ENCODE measurements at places on chromosomes 1 and 21.

GRCh38 chr1:41715441-41716095 lies 203.2 kb downstream of the HIVEP3 start:
- DNase-seq, result no peak

DNA sequence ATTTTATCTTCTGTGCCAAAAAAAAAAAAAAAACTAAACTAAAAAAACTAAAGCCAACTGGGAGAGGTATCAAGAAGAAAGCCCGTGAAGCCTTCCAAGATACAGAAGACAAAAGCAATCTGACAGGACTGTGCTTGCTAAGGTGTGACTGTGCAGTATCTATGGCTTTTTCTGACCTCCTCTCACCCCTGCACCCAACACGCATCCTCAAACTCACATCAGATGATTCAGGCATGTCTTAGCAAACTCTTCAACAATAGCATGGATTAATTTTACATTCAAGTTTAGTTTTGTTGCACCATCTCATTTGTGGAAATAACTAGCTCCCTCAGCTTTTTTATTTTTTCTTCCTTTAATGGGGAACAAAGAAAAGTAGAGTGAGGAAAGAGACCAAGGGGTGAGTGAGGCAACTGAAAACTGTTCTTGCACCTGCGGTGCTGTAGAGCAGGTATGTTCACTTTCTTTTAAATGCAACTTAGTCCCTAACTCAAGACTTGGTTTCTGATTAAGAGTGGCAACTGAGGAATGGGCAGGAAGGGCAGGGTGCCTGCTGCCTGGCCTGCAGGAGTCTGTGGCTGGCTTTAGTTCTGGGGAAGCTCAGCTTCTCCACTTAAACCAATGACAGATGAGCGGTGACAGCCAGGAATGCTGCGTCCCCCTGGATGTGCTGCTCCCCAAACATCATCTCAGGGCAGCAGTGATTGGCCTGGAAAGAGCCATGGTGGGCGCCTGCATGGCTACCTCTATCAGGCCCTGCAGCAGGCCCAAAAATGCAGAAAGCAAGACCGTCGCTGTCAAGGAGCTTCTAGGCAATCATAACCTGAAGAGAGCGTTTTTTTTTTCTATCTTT lies 71.3 kb upstream of the LRRC8B start:
- DNase-seq, result no peak

DNA sequence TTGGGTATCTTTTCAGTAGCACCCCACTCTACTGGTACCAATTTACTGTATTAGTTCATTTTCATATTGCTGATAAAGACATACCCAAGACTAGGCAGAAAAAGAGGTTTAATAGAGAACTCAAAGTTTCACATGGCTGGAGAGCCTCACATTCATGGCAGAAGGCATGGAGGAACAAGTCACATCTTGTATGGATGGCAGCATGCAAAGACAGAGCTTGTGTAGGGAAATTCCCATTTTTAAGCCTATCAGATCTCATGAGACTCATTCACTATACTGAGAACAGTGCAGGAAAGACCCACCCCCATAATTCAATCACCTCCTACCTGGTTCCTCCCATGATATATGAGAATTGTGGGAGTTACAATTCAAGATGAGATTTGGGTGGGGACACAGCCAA lies 878.6 kb upstream of the ADGRL4 start:
- DNase-seq, result no peak

DNA sequence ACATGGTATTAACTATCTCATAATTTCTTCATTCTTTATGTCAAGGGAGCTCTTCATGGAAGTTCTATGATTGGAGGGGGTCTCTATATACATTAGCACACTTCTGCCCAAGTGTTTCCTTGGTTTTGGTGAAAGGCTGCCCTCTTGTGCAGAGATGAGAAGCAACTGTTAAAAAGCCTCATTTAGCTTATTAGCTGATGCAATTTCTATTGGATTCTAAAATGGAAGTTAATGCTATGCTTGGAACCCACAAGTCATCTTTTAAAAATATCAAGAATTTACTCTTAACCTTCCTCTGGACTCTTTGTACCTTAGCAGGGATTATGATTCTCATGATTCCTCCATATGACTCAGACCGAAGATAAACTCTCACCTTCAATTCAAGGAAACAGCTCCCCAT lies 328.9 kb downstream of the PTBP2 start:
- no peak for DNase-seq

DNA sequence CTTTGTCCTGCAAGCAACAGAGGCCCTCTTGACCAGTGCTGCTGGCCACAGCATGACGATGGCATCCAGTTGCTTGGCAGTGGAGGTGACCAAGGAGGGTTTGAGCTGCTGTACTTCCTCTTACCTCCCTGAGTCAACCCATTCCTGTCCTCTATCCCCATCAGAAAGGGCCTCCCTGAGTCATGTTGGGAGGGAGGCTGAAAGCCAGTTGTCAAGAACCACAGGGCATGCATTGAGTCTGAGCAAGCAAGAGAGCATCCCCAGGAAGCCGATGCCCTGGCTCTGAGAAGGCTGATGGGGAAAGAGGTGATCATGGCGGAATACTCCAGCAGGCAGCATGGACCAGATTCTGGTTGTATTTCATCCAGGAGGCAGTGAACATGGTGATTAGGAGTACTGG lies 69.6 kb downstream of the LACTBL1 start:
- DNase-seq, result no peak

GRCh38 chr21:41521489-41522027 lies 13.6 kb upstream of the TMPRSS2 start:
- no peak for DNase-seq

- no peak for DNase-seq
Measured at GRCh38 chr1:183163316-183163715, 22.7 kb upstream of the LAMC2 start.

DNA sequence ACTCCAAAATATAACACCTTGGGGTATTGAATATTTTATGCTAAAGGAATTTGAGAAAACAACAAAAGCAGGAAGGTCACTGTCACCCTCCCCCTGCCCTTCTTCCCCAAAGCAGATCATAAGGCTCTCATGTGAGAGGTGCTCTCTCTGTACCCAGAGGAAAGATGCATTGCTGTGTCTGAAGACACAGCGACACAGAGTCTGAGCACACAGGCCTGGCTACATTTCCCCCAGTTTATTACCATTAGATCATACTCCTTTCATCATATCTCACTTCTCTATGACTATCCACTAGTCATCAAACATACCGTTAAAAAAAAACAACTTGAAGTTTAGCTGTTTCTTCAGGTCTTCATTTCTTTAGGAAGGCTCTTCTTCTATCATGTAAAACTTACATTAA lies 127.1 kb downstream of the PPIAL4G start:
- DNase-seq, result no peak

GRCh38 chr1:26853156-26853555 lies 9.8 kb upstream of the SFN start:
- peak; percentile 66 for DNase-seq

DNA sequence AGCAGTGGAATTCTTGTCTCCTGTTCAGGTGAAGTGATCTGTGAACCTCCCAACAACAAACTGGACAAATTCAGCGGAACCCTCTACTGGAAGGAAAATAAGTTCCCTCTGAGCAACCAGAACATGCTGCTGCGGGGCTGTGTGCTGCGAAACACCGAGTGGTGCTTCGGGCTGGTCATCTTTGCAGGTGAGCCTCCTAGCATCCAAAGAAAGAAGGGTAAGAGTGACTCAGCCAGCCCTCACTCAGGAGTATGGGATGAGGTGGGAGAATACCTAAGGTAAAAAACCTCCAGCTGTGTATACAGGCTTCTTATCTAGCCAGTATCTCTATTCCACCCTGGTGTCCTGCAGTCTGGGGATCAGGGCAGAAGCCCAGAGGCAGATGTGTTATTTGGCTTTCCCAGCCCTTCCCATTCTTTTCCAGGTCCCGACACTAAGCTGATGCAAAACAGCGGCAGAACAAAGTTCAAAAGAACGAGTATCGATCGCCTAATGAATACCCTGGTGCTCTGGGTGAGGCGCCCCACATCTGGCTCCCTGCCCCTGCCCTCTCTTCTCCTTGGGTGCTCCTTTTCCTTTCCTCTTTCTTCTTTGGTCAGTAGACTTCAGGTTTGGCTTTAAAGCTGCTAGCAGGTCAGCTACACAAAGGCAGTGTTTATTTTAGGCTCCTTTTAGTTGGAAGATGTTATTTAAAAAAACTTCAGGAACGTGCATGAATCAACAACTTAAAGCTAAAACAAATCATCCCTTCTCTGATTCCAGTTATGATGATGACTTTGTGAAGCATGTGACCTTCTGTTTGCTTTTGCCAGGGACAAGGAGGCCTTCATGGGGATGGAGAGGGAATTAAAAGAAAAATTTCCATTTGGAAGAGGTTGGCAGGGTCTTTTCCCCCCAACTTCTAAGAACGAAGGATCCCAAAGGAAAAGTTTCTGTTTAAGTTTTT lies 9.0 kb downstream of the ATP8B2 start:
- DNase-seq, result no peak

- DNase-seq, result no peak
Measured at GRCh38 chr1:110874324-110875215, 1.6 kb downstream of the CD53 start.

DNA sequence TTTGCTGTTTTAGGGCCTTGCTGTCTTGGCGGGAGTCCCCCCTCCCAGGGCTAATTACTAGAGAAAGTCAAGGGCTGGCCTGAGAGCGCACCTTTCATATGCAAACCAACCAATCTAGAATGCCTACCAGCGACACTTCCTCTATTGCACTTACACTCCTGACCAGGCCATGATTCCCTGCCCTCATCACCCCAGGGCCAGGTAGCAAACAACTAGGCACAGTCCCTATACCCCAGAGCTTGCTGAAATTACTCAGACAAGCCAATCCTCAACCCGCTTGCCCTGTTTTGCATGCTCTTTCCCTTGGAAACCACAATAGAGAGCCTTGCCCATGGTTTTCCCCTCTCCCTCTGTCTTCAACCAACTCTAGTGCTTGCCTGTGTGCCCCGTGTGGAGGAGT lies 70.3 kb downstream of the URB2 start:
- no peak for DNase-seq

DNA sequence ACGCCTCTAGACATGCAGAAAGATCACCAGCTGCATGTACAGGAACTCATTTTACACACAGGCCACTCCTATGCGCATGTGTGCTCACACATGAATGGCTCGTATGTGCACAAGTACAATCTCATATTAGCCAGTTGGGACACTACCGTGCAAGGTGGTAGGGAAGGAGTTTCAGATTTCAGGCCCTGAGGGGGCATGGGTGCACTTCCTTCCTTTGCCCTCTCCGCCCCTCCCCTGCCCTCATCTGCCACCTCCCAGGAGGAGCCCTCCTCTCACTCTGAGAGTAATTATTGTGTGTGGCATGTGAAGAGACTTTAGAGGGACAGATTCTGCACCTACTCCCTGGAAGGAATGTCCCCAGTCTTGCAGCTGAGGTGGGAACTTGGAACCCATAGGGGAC lies 14.8 kb downstream of the EDN2 start:
- DNase-seq, result no peak

DNA sequence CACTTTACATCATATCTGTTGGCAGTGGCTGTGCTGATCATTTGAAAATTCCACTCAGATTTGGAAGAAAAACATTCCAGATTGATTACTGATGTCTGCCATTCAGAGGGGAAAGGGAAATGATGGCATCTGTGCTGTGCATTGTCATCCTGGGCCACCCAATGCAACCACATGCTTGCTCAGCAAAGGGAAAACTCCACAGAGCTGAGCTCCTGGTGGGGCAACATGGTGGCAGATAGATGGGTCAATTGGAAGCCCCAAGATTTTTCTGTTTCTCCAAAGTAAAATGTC lies 11.8 kb downstream of the OXCT2 start:
- DNase-seq, result no peak

GRCh38 chr1:54585181-54586066 lies 37.4 kb downstream of the ACOT11 start:
- DNase-seq, result no peak

DNA sequence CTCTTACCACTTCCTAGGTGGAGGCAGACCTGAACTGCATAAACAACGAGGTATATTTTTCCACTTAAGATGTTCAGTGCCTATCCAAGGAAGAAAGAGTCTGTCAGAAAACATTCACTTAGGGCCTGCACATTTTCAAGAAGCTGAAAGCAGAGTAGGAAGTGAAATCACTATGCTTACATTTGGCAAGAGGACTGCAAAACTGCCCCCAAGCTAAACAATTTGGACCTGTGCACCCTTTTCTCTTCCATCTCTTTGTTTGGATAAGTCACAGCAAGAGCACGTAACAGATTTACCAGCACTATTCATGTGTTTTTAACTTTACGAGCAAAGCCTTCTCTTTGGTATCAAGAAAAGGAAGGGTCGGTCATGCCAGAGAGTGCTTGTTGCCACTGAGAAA lies 13.2 kb upstream of the BEND5 start:
- no peak for DNase-seq

DNA sequence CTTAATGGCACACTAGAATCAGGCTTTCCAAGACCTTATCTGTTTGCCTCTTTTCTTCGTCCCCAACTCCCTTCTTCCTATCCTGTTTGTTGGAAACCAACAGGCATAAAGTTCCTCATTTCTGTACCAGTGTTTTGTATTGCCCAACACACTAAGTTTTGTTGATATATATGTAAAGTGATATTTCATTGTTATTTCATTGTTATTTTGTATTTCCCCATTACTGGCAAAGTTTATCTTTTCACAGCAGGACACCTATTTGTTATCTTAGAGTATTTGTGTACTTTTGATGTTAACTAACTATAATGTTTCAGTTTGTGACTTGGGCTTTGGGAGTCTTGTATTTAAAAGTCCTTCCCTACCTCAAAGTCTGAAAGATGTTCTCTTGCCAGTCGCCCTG lies 27.1 kb downstream of the FAM20B start:
- no peak for DNase-seq

DNA sequence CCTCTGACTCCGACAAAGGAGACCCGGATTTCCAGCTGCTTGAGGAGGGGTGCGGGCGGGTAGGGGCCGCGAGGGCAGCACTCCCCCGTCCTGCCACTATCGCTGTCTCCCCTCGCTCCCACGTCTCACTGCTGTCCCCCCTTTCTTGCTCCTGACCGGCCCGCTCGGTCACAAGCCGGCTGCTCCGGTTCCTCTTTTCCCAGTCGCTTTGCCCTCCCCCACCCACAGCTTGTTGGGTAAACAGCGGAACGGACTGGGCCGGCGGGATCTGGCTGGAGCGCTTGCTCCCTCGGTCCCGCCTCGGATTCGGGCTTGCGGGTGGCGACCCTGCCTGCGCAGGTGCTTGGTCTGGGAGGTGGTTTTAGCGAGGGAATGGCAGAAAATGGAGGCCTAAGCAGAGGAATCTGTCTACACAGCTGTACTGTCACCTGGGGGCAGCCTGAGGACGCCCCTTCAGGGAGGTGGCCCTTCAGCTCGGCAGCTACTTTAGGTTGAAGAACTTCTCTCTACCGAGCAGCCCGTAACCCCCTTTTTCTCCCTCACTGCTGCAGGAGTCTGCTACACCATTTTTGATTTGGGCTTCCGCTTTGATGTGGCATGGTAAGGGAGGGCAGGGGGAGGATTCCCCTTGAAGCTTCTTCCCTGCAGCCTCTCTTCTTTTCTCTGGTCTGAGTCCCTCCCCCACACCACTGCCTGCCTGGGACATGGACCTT lies 645 bp downstream of the ATP6V0B start:
- DNase-seq, result no peak

GRCh38 chr1:163928069-163928468 lies 606.3 kb downstream of the NUF2 start:
- DNase-seq, result no peak

- DNase-seq, result no peak
Measured at GRCh38 chr1:163085904-163086268, 16.7 kb downstream of the RGS4 start.

- DNase-seq, result no peak
Measured at GRCh38 chr1:180981596-180982387, 40.9 kb downstream of the STX6 start.

GRCh38 chr1:60571811-60572210 lies 498.2 kb upstream of the C1orf87 start:
- DNase-seq, result no peak
